Progenitor cell of endocrine pancreas (in vitro differentiated cells): ENCODE measurements at places on chromosomes 3 and 15. TPM values are rescaled to one million over a fixed set of nuclear protein-coding genes. Genes with fewer than 3 reads are reported as not detected.

GRCh38 chr3:181705086-181705480 lies 6.6 kb upstream of the SOX2 start:
- no peak for DNase-seq

Gene CPA3
- total RNA-seq: not detected in 2 replicates

- DNase-seq: no peak
Measured at GRCh38 chr3:62981962-62982361, 106.7 kb upstream of the CADPS start.

Gene ST8SIA2
- 19.0 and 19.7 TPM in 2 replicates for total RNA-seq

- DNase-seq: no peak
Measured at GRCh38 chr15:75360391-75360790, 8.0 kb downstream of the MAN2C1 start.

GRCh38 chr15:42324308-42324707 lies 35.0 kb upstream of the CAPN3 start:
- no peak for DNase-seq

Gene FETUB
- not detected in 2 replicates for total RNA-seq

DNA sequence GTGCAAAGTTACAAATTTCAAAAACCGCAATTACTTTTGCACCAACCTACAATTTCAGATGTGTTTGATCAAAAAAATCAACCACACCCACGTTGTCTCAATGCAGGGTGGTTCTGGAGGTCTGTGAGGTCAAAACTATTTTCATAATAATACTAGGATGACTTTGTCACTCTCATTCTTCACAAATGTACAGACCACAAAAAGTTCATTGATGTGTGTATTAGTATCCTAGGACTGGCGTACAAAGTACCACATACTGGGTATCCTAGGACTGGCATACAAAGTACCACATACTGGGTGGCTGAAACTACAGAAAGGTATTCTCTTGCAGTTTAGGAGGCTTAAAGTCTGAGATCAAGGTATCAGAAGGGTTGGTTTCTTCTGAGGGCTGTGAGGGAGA lies 13.0 kb downstream of the SUCLG2 start:
- DNase-seq: no peak

DNA sequence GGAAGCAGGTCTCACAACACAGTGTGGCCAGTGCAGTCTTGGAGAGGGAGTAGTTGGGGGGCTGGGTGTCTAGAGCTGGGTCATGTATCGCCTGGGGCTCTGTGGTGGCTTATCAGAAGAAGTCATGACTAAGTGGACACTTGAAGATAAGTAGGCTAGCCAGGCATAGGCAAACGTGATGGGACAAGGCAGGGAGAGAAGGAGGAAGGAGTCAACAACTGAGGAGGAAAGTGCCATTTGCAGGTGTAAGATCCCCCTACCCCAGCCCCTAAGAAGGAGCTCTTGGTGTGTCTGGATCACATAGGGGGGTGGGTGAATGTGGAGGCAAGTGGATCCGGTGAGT lies 352.3 kb downstream of the LRTM1 start:
- no peak for DNase-seq
